Right atrium auricular region (tissue), 2 donors: ENCODE measurements at places on chromosomes 2 and 18. TPM values are rescaled to one million over a fixed set of nuclear protein-coding genes. Genes with fewer than 3 reads are reported as not detected.

GRCh38 chr18:74390900-74391299 is 66.2 kb downstream of the DIPK1C start:
- no peaks in the 10 kb centered on the region for H3K36me3 ChIP-seq
- DNase-seq, result no peak
- no peaks in the 10 kb centered on the region for H3K27me3 ChIP-seq
- H3K4me1 ChIP-seq, result no peaks in the 10 kb centered on the region

GRCh38 chr18:56515522-56515921 is 122.9 kb downstream of the TXNL1 start:
- no peaks in the 10 kb centered on the region for H3K4me1 ChIP-seq
- no peak overlapping the region for H3K27ac ChIP-seq
- H3K27me3 ChIP-seq, result no peaks in the 10 kb centered on the region
- H3K4me3 ChIP-seq, result no peak overlapping the region
- no peak for DNase-seq
- no peaks in the 10 kb centered on the region for H3K36me3 ChIP-seq

DNA sequence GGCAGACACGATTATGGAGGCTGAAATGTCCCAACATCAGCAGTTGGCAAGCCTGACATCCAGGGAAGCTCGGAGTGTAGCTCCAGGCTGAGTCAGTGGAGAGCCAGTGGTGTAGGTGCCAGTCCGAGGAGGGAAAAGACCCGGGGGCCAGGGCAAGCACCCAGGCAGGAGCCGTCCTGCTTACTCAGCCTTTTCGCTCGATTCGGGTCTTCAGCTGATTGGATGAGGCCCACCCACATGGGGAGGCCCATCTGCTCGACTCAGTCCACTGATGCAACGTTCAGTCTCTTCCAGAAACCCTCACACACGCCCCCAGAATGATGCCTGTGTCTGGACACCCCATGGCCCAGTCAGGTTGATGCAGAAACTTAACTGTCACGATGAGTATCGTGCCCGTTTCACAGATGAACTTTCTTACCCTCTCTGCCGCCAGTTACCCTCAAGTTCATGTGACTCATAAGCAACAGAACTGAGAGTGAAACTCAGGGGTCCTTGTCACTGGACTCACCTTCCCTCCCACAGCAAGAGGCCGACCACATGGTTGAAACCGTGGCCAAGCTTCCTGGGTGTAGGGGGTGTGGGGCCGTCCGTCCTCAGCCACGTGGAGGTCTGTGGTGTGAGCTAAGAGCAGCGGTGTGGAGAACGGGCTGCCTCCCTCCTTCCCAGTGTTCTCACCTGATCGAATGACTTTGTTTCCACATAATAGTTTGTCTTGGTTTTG is 197.4 kb upstream of the HDAC4 start:
- no peaks in the 10 kb centered on the region for H3K4me1 ChIP-seq
- no peak overlapping the region for H3K4me3 ChIP-seq
- no peaks in the 10 kb centered on the region for H3K36me3 ChIP-seq
- no peak overlapping the region for H3K27ac ChIP-seq
- no peaks in the 10 kb centered on the region for H3K27me3 ChIP-seq

GRCh38 chr2:155308367-155309009 is 610.0 kb downstream of the KCNJ3 start:
- no peaks in the 10 kb centered on the region for H3K4me1 ChIP-seq
- no peak for DNase-seq
- no peak overlapping the region for H3K27ac ChIP-seq
- no peak overlapping the region for H3K4me3 ChIP-seq
- H3K27me3 ChIP-seq, result no peaks in the 10 kb centered on the region

NT5DC4 gene
- not detected for total RNA-seq
